Stimulated activated CD4-positive, alpha-beta T cell treated with anti-CD3 and anti-CD28 coated beads, Interleukin-15, amount 100 ng/mL, for 1 hour (primary cell): ENCODE measurements at places on chromosomes 7 and 10.

DNA sequence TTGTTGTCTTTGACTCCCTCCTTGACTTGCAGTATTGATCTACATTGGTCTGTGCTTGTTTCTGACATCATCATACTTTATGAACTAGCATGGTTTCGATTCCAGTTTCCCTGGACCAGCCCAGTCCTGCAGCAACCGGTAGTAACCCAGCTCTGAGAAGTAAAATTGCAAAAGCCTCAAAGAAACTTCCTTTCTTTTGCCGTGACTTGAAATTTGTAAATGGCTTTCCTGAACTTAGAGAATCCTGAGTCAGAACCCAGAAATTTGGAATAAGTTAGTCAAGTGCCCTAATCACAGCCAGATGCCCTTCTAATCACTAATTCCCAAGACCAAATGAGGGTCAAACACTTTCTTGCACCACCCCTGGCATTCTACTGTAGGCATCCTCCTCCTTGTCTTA lies 15.0 kb downstream of the TAS2R60 start:
- DNase-seq: no peak

- DNase-seq: no peak
Observed at GRCh38 chr10:63798599-63799498, 277.6 kb downstream of the REEP3 start.

- no peak for DNase-seq
Observed at GRCh38 chr10:84375011-84375410, 46.6 kb downstream of the CCSER2 start.

- DNase-seq: no peak
Observed at GRCh38 chr7:27362026-27362425, 119.4 kb downstream of the EVX1 start.

DNA sequence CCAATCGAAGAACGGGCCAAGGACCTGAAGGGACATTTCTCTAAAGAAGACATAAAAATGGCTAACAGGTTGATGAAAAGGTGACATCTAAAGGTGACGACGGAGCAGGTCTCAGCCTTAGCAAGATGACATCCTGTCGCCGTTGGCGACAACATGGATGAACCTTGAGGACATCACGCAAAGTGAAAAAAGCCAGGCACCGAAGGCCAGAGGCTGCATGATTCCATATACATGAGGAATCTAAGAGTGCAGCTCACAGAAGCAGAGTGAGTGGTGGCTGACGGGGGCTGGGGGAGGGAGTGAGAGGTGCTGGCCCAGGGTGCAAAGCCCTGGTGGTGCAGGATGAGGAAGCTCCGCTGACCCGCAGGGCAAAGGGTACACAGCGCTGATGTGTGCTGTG lies 34.1 kb upstream of the NKX6-2 start:
- DNase-seq: no peak

DNA sequence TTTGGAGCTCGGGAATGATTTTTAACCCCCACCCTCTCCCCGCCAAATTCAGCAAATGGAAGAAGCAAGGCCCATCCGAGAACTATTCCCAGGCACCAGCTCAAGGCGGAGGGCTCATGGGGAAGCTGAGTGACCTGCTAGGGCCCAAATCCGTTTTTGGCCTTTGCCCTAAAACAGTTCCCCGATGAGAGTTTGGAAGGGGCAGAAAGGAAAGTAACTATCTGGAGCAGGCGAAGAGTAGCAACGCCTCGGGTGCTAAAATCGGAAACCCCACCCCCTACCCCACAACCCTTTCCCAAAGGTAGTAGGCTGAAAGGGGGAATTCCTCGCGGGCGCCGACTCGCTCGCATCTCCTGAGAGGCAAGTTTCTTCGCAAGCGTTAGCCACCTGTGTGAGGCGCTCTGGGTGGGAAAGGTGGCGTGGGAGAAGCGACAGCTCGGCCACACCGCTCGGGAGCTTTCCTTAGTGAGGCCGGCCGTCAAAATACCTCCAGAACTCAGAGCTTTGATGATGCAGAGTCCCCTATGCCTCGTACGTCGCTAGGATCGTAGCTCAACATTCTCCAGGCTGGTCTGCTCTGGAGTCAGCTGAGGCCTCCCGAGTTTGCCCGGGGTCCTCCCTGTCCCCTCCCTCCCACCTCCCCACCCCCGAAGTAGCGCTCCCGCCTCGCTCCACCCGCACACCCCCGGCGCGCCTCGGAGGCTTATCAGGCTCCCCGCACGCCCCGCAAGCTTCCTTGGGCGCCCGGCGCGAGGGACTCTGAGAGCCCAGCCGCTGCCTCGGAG lies 642 bp upstream of the PRKG1 start:
- DNase-seq: no peak

DNA sequence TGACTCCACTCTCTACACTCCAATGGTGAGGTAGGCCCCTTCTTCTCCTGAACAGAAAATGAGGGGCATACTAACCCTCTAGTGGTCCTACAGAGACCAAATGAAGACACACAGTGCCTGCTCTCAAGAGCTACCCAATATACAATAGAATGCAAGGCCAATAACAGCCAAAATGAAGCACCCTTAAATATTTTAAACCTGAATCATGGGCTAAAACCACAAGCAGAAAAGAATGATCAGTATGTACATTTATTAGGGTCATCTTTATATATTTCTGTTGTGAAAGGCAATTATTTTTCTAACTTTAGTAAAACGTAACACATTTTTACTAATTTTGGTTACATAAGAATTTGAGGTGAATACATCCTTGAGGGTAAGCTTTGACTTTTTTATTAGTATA lies 49.9 kb upstream of the COL1A2 start:
- DNase-seq: no peak

DNA sequence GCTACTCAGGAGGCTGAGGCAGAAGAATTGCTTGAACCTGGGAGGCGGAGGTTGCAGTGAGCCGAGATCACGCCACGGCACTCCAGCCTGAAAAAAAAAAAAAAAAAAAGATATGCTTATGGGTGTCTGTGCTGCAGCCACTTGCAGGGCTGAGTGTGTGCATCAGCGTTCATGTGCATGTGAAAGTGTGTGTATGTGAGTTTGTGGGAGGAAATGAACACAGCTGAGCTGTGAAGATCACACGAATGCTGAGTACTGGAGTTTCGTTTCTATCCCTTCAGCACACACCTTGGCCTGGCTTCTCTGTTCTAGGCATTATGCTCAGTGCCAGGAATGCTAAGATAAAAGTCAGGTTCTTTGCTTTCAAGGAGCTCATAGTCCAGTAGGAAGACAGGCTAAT lies 12.0 kb upstream of the SVOPL start:
- no peak for DNase-seq

- DNase-seq: no peak
Observed at GRCh38 chr10:100013621-100014020, 3.9 kb upstream of the DNMBP start.

- DNase-seq: no peak
Observed at GRCh38 chr10:66187053-66187733, 738.6 kb upstream of the LRRTM3 start.
